ENCODE measurements at places on chromosomes 2 and 18.
A peak's percentile ranks its signal among the peaks of the same experiment; 100 is the strongest.

- DNase-seq: no peak
These were observed 167.9 kb downstream of the IRS1 start for GRCh38 chr2:226631671-226632070.

- no peak for DNase-seq
These were observed at the start of gene C2orf92 for GRCh38 chr2:97669448-97669847. Gene C2orf92 (plus strand): TSS chr2:97669713. CDS start chr2:97669789, 76 bp downstream.

GRCh38 chr2:30425326-30425725 is 21.7 kb upstream of the LCLAT1 start:
- DNase-seq: no peak

DNA sequence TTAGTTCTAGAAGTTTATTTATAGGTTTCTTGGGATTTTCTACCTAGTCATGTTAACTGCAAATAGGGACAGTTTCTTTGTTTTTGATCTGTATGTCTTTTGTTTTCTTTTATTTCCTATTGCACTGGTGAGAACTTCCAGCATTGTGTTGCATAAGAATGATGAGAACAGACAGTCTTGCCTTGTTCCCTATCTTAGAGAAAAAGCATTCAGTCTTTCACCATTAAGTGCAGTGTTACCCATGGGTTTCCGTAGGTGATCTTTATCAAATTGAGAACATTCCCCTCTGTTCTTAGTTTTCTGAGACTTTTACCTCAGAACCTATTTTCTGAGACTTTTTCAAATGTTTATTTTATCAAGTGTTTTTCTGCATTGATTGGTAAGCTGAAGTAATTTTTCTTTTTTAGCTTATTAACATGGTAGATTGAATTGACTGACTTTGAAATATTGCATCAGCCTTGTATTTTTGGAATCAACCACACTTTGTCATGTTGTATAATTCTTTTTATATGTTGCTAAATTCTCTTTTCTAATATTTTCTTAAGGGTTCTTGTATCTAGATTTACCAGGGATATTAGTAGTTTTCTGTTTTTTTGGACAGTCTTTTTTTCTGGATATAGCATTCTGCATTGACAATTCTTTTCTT is 17.2 kb downstream of the MFSD6 start:
- DNase-seq: no peak

GRCh38 chr2:85661139-85661858 is 6.7 kb downstream of the SFTPB start:
- no peak for DNase-seq

- DNase-seq: no peak
These were observed 208.0 kb downstream of the TPGS2 start for GRCh38 chr18:36620788-36621187.

DNA sequence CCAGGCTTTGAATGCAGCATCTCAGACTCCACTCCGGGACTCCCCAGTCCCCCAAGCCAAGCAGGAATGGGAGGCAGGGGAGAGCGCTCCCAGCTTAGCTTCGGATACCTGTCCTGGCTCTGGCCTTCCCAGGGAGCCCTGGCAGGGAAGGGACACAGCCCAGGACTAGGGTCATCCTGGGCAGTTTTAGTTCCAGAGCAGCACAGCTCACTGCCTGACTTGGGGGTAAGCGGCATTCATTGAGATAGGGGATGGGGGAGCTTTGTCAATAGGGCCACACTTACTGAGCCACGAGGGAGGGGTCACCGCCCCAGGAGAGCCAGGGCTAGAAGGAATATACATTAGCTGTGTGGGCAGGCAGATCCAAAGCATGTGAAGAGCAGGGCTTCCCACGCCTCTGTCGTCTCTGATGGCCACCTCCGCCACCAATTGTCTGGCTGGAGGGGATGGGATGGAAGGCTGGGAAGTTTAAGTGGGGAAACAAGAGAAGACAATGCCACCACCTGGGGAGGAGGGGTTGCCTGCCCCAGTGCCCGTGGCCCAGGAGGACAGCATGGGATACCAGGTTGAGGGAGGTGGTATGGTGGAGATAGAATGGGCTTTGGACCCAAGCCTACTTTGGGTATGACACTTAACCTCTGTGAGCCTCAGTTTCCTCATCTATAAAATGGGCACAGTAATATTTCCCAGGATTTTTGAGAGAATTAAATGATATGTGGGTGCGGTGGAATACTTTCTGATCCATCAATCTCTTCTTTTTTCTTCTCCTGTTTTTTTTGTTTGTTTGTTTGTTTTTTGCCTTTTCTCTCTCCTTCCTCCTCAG is 40.2 kb downstream of the SCTR start:
- DNase-seq: no peak

DNA sequence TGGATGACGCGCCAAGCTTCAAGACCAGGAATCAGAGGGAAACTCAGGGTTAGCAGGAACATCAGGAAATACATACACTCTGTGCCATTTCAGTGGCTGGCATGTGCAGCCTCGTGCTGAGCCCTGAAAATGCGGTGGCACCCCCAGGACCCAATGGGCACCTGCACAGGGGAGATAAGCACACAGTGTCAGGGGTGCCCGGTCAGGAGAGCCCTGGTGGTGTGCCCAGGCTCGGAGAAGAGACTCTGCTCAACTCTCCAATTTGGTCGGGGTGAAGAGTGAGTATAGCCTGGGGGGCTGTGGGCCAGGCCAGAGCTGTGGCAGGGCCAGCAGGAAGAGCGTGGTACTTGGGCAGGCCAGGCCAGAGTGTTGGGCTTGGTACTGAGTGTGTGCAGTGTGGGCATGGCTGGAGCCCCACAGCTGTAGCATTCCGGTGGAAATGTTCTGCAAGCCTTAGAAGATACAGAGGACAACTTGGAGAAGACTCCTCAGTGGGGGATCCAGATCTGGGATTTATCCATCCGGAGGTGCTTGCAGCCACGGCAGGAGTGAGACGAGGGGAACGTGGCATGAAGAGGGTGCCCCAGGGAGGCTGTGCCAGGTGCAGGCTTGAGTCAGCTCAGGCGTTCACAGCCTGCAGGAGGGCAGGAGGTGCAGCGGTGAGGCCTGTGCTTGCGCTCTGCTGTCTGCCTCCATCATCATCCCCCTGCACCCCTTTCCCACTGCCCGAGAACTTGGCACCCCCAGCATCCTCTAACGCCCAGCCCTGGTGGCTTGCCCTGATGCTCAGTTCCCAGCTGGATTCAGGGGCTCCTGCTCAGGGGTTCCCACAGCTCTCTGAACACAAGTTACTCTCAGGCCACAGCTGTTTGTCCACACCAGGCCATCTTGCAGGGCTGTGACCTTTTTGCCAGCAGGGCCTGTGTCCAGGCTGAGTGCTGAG is 451.7 kb upstream of the HS6ST1 start:
- DNase-seq: no peak

- DNase-seq: no peak
These were observed 716.4 kb downstream of the RNF144A start for GRCh38 chr2:7633566-7634153.

DNA sequence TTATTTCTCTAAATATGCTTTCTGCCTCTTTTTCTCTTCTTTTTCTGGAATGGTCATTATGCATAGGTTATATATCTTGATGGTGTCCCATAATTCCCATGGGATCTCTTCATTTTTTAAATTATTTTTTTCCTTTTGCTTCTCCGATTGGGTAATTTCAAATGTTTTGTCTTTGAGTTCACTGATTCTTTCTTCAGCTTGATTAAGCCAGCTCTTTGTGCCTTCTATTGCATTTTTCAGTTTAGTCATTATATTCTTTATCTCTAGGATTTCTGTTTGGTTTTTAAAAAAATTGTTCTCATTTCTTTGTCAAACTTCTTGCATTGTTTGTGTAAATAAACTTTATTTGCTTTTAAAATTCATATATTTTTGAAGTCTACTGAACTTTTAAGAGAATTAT is 251.1 kb downstream of the INSIG2 start:
- DNase-seq: no peak

DNA sequence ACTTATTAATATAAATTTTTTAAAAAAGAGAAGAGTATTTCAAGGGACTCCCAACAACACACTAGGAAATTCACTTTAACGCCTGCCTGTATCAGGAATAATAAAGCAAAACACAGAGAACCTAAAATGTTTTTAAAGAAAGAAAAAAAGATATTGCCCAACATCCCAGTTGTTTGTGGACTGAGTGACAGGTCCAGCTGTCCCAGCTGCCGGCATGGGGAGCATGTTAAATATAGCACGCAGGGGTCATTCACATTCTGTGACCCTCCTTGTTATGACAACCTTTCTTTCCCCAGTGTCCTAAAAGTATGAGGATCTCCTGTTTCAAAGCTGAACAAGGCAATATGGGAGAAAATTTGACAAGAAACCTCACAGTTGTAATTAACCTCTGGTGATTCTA is 4.4 kb downstream of the KLHL41 start:
- DNase-seq: no peak

- DNase-seq: no peak
These were observed 40.9 kb downstream of the RNF144A start for GRCh38 chr2:6957910-6958615.

DNA sequence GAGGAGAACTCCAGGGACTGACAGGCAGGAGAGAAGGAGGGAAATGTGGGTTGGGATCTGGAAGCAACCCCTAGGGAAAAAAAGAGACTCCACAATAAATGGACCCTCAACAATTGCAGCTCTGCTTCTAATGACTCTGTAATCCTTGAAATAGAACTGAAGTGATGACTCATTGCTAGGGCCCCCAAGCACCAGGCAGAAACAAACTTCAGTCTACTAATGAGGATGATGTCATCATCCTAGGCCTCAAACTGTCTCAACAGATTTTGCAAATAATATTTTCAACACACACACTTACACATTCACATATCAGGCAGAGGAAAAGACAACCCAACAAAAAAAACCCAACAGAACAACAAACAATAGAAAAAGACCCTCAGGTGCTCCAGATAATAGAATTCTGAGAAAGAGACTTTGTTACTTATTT is 143.3 kb downstream of the HDAC4 start:
- no peak for DNase-seq

DNA sequence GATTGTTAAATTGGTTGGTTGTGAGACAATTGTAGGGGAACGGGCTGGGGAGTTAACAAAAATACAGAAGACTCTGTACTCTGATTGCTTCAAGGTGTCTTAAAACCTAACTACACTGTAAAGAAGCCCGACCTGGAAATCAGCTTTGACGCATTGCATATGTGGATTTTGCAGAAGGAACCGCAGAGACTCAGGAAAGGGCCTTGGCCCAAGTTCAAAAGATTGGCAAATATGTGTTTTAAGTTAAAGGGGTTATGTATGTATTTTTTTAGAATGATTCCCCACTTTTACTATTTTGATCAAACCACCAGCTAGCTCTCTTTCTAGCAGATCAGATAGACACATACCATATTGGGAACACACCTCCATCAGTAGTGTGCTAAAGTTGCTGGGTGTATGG is 18.0 kb upstream of the EDAR start:
- DNase-seq: no peak

DNA sequence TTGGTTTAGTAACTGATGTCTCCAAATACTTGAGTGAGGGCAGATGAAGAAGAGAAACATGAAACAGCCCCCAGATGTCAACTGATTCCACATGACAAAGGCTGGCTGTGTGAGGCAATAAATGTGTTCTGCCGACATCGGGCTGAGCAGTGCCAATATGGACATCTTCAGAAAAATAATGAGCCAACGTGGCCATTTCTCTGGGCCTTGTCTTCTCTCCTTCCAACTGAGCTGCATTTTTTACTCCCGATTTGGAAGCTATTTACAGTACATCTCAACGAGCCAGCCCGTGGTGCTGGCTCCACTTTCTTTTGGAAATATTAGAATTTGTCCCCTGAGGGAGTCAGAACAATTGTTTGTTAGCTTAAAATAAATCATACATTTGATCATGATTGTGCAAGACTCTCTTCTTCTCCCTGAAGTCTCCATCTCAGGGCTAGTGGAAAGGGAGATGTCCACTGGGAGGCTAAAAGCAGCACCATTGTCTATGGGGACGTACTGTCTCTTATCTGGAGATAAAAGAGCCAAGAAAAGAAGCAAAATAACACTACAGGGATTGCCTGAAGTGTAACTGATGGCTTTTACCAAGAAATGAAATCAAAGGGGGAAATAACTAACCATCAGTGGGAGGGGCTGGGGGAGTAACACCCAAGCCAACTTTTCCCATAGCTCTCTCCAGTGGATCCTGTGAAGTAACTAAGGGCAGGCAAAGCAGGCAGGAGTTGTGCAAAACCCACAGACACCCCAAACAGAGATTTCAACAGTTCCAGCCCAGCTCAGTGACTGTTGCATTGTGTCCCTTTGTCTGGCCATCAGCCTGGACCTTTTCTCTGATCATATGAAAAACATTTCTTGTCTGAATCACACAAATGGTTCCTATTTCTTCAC is 114.8 kb downstream of the RDH14 start:
- no peak for DNase-seq

- DNase-seq: no peak
These were observed 200.6 kb downstream of the NRP2 start for GRCh38 chr2:205882806-205883425.

DNA sequence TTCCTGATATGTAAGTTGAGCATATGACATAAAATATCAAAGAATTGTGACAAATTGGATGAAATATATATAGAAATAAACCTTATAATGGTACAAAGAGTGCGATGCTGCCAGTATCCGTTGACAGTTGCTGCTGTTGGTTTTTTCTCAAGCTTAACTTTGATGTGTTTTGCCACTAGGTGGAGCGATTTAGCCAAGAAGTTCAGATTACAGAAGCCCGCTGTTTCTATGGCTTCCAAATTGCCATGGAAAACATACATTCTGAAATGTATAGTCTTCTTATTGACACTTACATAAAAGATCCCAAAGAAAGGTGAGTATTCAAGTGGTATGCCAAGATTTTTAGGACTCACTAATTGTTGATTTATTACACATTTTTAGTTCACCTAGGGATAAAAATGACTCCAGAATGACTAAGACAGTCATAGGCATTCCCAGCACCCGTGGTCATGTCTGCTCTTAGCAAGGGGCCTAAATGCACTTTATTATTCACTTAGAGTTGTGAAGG is 2.1 kb downstream of the RRM2 start:
- peak; percentile 54 for DNase-seq

GRCh38 chr2:157327200-157327599 is 1.6 kb upstream of the ERMN start:
- DNase-seq: no peak

DNA sequence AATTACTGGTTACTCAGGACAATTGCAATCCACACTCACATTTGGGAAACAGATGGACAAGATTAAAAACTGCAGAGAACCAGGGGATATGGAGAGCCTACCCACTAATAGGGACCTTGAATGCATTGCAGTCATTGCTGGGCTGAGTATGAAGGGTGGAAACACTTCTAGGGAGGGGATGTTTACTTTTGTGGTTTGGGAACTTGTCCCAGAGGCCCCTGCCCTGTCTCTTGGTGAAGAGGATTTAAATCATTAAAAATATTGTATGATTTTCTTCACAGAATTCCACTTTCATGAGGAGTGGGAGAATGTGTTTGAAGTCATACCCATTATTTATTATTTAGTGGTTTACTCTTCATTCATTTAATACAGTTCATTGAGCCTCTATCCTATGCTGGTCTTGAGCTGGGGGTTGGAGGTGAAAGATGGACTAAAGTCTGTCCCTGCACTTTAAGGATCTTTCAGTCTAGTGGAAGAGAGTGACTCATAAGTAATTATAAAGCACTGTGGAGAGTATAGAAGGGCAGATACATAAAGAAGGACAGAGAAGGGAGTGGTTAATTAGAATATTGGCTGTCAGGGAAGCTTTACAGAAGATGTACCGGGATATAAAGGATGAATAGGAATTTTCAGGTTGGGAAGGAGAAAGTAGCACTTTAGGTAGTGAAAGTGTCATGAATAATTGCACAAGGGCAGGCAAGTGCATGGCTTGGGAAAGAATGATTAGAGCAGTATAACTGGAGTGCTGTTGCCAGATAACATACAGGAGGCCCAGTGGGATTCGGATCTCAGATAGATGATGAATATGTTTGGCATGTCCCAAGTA is 313.4 kb downstream of the LPIN1 start:
- no peak for DNase-seq

Measured in effector memory CD8-positive, alpha-beta T cell (primary cell).